NCI-H774 (cell line): ENCODE measurements at places on chromosomes 2 and 18.

GRCh38 chr2:149167941-149168340, 129.4 kb downstream of the LYPD6B start:
- no peak for DNase-seq

DNA sequence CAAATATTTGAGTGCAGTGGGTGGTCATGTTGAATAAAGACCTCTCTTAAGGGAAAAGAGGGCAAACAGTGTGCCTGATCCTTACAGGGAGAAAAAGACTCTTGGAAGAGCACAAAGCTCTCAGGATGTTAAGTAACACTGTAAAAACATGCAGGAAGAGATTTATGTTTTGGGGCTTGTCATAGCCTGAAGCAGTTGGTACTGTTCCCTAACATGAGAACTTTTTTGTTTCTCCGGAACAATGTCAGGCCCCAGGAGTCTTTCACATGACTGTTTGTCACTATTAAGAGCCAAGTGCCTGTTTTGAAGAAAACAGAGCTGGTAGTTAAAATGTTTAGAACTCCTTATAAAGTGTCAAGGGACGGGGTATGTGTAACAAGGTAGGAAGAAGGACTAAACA, 83.7 kb upstream of the B3GNT2 start:
- no peak for DNase-seq

- DNase-seq: no peak
These were observed 48.2 kb upstream of the KCNG2 start for GRCh38 chr18:79749251-79750191.

DNA sequence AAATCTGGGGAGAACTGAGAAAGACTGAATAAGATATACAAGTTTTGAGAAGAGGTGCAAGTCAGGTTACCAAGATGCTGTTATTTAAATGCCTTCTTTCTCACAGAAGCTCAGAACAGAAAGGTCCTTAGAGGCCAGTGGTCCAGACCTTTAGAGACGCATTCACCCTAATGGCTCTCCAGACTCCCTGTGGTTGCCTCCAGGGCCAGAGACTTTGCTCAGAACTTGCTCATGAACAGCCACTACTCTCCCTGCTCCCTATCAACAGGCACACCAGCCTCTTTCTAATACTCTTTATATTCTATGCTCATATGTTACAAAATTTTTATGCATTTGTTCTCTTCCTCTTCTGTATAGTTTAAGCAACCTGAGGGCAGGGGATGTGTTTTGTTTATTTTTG, 349.0 kb upstream of the TNP1 start:
- no peak for DNase-seq

GRCh38 chr18:61727241-61728193, 165.3 kb downstream of the RNF152 start:
- no peak for DNase-seq

DNA sequence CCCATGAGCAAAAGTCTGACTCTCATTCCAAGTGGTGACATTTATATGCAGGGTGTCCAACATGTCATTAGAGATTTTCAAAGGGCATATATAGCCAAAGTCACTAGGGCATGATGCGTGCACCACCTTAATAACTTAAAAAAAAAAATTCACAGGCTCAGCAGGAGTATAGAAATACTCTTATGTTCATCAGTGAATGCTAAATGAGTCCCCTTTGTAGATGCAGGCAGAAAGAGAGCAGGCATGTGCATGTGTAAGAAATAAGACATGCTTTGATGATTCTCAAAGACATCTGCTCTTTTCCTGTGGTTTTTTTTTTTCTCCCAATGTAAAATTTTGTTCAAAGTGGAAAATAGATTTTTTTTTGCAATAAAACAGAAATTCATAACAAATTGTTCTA, 112.3 kb upstream of the AQP4 start:
- no peak for DNase-seq

- no peak for DNase-seq
These were observed 90.1 kb upstream of the NEDD4L start for GRCh38 chr18:57953883-57954282.

GRCh38 chr2:106065983-106066820, 127.9 kb downstream of the UXS1 start:
- DNase-seq: no peak

DNA sequence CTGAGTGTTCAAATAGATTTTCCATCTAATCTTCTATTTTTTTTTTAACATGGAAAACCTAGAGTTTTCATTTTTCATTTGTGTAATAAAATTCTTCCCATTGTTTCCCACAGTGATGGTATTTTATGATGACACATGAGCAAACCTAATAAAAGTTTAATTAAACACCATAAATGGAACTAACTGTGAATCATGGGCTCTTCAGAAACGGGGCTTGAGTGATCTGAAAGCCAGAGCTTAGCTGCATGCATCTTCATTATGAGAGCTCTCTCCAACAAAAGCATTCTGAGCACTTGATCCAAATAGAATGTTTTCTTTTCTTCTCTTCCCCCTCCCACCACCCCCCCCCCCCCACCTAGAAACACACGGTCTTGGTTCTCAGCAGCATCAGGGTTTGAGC, 82.1 kb upstream of the REV1 start:
- no peak for DNase-seq

GRCh38 chr2:59936048-59936447, 617.4 kb downstream of the BCL11A start:
- DNase-seq: no peak

DNA sequence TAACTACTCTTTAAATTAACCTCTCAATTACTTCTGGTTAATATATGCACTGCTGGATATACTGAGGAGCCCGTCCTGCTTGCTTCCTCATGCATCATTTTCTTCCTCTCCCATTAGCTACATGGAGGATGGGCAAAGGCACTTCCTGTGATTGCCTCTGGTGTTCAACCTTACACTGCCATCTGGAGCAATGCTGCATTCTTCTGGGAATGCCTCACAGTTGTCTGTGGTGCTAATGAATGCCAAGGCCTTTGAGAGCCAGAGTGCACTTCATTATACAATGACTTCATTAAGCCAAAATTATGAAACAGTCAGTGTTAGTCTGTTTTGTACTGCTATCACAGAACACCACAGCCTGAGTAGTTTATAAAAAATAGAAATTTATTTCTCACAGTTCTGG, 134.8 kb upstream of the DOCK10 start:
- no peak for DNase-seq

GRCh38 chr2:44275927-44276303, 635 bp downstream of the SLC3A1 start:
- no peak for DNase-seq

DNA sequence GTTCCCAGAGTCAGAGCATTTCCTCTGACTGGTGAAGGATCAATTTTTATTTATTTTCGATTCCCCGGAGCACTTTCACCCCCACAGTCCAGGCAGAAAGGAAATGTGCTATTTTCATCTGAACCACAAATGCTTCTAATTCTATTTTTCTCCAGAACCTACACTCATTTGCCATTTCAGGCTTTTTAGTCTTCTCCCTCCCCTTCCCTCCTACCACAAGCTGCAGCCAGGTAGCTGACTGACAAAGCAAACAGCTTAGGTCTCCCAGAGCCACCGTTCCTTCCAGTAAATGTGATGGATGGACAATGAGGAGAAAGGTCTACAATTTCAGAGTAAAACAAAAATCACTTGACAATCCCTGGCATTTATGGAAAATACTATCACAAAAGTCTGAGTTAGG, 76.9 kb downstream of the KLF7 start:
- peak; percentile 48 for DNase-seq

DNA sequence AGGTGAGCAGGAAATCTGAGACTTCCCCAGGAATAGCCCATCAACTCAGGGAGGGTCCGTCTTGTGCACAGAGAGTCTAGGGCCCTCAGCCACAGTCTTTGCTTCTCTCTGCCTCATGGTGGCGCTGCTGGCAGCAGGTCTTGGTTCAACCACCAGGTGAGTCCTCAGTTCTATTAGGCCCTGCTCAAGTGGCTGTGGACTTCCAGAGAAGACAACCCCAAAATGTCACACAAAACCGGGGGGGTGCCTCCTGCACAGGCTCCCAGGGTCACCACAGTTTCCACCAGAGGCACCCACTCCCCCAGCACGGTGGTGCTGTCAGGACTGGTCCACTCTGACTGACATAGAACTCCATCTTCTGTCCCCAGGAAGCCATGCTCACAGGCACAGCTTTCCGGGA, 2.4 kb upstream of the CHRNG start:
- DNase-seq: peak; percentile 5

- DNase-seq: no peak
These were observed 119.0 kb upstream of the KLHL14 start for GRCh38 chr18:32891797-32892196.

GRCh38 chr2:18149660-18150246, 271.3 kb downstream of the KCNS3 start:
- peak; percentile 43 for DNase-seq

GRCh38 chr2:240507778-240508251, 50.0 kb downstream of the ANKMY1 start:
- DNase-seq: no peak

GRCh38 chr2:25567406-25567805, 106.0 kb downstream of the DTNB start:
- DNase-seq: no peak

GRCh38 chr2:236512902-236513435, 56.7 kb upstream of the ACKR3 start:
- DNase-seq: peak; percentile 18

- DNase-seq: no peak
These were observed 203.9 kb upstream of the ALPP start for GRCh38 chr2:232174662-232175061.

DNA sequence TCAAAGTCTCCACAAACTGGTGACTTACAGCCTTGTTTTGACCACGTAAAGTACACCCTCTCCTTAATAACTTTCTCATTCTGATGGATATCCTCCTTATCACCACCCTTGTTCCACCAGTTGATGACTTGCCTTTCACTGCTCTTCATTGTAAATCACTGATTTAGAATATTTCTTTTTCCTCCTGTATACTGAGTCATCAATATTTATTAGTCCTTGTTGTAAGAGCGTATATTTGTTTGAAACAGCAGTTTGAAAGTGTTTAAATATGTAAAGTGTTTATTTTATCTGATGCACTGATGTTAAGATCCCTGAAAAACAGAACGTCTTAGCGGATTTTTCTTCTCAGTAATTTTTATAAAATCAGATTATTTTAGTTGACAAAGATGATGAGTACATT, 34.2 kb upstream of the DYSF start:
- DNase-seq: no peak

DNA sequence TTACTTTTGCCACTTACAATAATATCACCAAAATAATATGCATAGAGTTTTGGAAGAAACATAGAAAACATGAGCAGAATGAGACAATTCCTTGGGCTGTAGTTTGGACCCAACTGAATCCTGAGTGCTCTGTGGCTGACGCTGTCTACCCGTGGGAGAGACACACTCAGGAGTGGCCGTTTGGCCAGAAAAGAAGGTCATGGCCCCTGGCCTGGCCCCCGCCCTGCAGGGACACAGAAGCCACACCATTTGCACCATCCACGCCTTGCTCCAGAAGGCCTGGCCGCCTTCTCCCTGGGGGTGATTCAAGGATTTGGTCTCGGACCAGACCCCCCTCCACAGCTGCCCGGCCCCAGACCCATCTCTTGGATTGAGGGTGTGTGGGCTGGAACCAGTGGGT, 6.4 kb upstream of the D2HGDH start:
- DNase-seq: no peak

DNA sequence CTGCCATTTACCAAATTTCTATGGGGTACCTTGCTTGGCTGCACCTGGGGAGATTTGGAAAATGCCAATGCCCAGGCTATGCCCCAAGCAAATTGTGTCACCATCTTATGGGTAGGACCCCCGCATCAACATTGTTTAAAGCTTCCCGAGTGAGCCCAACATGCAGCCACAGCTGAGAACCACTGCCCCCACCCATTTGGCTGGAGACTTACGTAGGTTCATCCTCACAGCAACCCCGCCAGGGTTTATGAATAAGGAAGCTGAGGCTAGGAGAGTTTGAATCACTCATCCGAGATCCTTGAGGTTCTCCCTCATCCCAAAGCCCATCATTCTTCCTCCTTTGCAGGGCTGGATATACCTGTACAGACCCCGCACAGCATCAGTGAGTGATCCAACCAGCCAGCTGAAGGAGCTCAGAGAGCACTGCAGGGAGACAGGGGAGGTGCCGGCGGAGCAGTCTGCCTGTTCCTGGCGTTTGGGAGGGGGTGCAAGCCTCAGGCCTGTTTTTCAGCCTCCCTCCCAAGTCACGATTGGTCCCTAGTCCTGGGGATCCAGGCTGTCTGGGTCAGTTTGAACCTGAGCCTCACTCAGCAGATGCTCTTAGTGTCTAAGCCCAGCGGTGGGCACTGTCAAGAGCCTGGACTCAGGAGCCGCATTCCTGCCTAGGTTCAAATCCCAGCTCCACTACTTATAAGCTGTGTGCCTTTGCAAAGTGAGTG, 164.9 kb downstream of the SMAD7 start:
- DNase-seq: no peak

DNA sequence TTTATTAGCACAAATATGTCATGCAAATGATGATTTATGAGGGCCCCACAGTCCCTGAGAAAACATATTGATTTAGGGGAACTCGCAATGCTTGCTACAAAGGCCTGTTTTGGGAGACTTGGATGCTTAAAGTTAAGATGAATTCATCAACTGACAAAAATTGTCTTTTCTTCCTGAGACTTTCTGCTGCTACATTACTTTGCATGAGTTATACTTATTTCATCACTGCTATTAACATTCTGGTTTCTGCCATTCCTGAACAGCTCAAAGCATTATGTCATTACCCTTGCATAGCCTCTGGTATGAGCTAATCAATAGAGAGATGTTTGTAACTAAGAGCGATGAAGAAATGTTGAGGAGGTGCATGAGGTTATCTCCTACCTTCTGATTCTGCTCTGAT, 74.4 kb downstream of the SOX11 start:
- no peak for DNase-seq

DNA sequence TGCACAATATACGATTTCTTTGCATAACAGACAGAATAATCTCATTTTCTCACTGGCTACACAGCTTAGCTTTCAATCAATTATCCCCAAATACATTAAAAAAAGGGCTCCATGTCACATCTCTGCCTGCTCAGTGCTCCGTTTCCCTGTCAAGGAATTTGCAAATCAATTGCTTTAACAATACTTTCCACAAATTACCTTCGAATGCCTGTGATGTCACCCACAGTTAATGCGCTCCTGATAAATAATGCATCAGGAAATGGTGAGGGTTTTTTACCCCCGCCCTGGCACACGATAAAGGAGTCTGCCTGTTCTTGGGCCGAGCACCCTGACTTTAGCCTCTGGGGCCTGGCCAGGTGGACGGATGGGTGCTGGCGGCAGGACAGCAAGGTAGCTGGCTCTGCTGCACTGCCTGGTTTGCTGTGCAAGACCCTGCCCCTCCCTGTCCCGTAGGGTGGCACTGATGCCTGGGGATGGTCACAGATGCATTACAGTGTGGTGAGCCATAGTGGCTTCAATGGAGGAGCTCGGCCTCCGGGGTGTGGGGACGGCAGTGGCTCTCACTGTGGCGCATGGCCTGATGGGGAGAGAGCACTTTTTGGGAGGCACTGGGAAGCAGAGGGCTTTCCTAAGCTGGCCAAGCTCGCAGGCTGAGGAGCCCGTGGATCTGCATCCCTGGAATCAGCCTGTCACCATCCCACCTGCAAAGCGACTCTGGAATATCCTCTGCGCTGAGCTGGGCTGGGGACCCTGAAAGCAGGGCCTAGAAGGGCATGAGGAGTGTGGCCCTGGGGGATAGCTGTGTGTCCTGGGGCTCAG, 88.3 kb upstream of the HS6ST1 start:
- no peak for DNase-seq

- peak; percentile 19 for DNase-seq
These were observed 44.0 kb downstream of the SGPP2 start for GRCh38 chr2:222468346-222468745.
